ENCODE measurements at places on chromosomes 7 and 10. TPM values are rescaled to one million over a fixed set of nuclear protein-coding genes. Genes with fewer than 3 reads are reported as not detected.
A peak's percentile ranks its signal among the peaks of the same experiment; 100 is the strongest.

DNA sequence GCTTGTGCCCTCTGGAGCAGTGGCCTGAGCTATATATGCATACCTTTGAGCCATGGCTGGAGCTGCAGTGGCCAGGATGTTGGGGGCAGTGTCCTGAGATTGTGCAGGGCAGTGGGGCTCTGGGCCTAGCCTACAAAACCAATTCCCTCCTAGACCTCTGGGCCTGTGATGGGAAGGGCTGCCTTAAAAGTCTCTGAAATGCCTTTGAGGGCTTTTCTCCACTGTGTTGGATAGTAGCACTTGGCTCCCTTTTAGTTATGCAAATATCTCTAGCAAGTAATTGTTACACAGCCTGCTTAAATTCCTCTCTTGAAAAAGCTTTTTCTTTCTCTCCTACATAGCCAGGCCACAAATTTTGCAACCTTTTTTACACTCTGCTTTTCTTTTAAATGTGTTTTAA is 426.4 kb downstream of the ACTR3B start:
- no peak for DNase-seq

DNA sequence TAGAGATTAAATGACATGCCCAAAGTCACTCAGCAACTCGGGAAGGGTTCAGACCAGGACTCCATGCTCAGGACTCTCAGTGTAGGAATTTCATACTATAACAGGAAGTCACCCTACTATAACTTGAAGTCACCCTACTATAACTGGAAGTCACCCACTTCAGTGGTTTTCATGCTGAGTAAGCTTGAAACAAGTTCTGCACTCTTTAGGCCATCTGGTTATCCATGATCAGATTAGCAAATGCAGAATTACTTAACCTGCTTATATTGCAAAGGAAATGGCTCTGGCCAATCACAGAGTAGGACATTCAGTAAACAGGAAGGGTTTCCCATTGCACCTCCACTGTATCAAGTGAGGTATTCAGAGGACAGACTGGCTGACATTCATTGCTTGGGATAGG is 1240.4 kb downstream of the GATA3 start:
- DNase-seq, result no peak

GRCh38 chr7:36032361-36032818 is 120.7 kb upstream of the EEPD1 start:
- DNase-seq, result no peak

DNA sequence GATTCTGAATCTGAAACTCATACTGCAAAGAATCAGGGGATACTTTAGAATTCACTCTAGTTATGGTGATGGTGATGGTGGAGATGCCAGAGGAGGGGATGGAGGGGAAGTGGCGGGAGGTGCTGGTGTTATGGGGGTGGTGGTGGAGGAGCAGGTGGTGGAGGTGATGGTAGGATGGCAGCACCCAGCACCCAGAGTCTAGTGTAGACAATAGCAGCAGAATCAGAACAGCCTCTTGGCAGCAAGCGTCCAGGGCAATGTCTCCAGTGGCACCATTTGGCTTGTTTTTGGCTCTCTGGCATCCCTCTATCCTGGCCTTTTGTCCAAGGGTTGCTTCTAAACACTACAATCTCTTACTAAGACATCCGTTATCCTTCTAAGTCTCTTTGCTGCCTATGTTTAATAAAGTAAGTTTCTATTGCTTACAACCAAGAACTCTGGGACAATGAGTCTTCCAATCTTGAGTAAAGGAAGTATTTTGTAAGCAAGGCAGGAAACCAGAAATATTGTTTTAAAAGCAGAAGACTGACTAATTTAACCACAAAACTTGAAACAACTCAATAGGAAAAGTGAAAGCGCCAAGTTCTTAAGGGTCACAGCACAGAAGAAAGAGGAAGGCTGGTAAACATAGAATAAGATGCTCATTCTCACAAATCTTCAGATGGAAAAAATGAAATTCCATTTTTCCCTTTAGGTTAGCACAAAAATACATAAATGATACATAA is 42.4 kb upstream of the GDF10 start:
- peak; percentile 20 for DNase-seq

DNA sequence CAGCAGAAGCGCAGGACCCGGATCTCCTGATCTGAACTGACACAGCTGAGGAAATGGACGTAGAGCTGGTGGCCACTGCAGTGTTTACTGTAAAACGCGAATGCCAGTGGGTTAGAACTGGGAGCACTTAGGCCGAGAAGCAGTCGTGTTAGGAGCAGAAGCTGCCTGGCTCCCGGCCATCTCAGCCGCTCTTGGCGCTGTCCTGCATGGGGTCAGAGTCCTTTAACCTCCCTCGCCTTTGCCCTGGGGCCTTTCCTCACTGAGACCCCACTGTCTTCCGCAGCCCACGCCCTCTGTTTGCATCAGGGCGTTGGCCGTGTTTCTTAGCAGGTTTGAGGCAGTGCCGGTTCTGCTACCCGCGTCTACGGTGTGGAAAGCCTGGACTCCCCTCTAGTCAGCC is 24.6 kb downstream of the DYNC2I1 start:
- DNase-seq, result no peak

DNA sequence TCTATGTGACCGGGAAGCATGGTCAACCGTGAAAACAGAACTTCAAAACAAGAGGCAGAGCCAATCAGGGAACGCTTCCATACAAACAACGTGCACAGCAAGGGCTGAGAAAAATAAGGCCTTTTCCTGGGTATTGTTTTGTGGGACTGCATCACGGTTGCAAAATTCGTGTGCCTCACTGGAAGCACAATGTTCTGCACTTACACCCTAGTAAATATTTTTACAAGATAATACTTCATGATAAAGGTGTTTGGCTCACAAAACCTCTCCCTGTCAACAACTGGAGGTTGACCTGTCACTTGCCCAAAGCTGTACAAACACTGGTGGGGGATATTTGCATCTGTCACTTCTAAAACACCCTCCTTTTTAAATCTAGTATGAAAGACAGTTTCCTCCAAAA is 37.0 kb downstream of the KLF6 start:
- peak; percentile 63 for DNase-seq

Gene OR2A5
- total RNA-seq, result not detected

Gene UTF1
- total RNA-seq, result not detected

Gene CUL2
- total RNA-seq, result 29.0 TPM
